ENCODE measurements at places on chromosomes 13 and 19. TPM values are rescaled to one million over a fixed set of nuclear protein-coding genes. Genes with fewer than 3 reads are reported as not detected.
A peak's percentile ranks its signal among the peaks of the same experiment; 100 is the strongest.

DNA sequence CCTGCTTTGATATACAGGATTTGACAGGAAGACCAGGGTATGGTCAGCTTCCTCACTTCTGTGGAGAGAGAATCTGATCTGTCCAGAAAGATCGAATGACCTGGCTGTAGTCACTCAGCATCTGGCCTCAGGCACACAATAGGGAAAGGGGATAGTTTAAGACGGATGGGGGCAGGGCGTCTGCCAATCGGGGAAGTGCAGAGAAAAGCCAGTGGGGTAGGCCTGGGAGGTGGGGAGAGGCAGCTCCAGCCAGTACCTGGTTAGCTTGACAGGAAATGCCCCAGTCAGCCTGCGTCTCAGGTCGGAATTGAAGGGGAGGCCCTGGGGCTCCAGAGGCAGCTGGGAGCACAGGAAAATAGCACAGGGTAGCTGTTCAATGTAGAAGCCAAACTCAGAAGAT lies 12.4 kb downstream of the ZNF444 start:
- DNase-seq: no peak

DNA sequence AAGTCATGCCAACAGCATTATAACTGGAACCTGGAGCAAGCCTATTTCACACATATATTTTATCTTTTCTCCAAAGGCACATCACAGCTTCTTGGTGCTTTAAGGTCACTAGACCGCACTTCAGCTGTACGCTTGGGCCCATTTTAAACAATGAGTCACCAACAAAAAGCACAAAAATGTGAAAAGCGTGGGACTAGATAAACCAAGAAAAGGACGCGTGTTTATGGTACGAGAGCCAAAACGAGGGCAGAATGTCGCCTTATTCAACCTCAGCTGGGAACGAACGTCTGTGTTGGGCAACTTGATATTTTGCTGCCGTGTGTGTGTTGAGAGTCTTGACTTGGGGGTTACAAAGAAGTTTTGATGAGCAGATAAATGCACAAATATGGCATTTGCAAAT lies 9.2 kb upstream of the EHD2 start:
- no peak for DNase-seq

- DNase-seq: no peak
Observed at GRCh38 chr13:41563984-41564365, 106.6 kb downstream of the RGCC start.

GRCh38 chr13:49098198-49098597 lies 121.9 kb upstream of the MLNR start:
- DNase-seq: peak; percentile 94

CPB2 gene
- total RNA-seq: not detected

DHPS gene
- total RNA-seq: 46.5 TPM

- DNase-seq: no peak
Observed at GRCh38 chr13:45621950-45622349, 6.4 kb upstream of the ERICH6B start.

DNA sequence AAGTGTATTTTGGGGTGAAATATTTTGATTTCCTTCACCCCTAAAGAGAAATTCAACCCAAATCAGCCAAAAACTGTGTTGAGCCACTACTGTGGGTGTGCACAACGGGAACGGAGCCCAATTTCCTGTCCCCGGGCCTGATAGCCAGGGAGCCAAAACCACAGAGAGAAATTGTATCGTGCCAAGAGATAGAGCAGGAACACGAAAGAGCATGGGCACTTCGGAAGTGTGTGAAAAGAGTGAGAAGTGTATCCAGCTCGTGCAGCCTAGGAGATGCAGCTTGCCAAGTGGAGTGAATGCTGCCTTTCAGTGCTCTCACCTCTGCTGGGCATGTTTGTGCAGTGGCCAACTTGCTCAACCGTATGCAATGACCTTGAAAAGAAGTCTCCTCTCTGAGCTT lies 19.4 kb upstream of the PLEKHF1 start:
- DNase-seq: peak; percentile 72

MISP gene
- total RNA-seq: 15.3 TPM

DNA sequence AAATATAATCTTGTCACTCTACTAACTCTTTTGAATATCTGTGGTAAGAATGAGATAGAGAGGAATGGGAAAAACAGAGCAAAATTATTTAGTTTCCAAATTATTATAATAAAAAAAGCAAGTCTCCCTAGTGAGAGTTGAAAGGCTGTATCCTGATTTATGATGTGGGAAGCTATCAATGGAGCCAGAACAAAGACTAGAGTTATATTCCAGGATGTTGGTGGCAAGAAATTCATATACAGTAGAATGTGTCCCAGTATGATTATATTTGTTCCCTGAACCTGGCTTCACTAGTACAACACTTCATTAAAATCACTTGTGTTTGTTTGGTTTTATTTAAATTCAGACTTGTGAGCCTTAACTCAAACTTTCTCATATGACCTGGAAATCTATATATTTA lies 630.3 kb downstream of the GPC5 start:
- DNase-seq: no peak

- DNase-seq: peak; percentile 87
Observed at GRCh38 chr13:30395192-30396158, 26.8 kb upstream of the UBE2L5 start.

HSPH1 gene
- 49.0 TPM for total RNA-seq

ZNF805 gene
- total RNA-seq: 13.5 TPM

DNA sequence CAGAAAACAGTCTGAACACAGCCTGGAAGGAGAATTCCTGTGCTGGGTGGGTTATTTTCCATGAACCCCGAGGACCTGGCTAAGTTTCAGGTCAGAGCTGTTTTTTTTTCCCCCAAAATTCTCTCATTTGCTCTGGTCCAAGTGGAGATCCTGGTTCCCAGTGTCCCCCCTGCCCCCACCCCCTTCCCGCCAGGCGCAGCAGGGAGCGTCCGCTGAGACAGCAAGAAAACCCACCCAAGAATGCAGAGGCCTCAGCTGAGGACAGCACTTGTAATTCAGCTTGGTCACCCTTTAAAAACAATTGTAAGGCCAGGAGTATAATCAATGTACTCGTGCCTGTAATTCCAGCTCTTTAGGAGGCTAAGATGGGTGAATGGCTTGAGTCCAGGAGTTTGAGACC lies 11.4 kb upstream of the TSPAN16 start:
- no peak for DNase-seq

JOSD2 gene
- total RNA-seq: 71.1 TPM

KLK10 gene
- total RNA-seq: 17.7 TPM

SIGLEC8 gene
- total RNA-seq: not detected

LRRC25 gene
- total RNA-seq: not detected

PRTN3 gene
- total RNA-seq: not detected

DNA sequence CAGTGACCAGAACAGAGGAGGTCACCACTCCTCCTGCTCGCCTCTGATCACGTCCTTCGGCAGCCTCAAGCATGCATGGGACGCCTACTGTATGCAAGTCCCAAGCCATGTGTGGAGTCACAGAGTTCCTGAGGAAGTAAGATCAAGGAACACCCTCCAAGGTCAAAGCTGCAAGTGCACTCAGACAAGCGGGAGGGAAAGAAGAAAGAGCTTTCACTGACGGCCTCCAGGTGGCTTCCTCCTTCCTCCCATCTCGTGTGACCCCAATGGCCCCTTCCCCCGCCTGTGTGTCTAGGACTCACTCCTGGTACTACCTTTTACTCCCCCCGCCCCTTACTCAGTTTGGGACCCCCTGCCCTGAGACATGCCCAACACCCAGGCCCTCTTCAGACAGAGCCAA lies 6.1 kb downstream of the HAUS8 start:
- DNase-seq: no peak

DNA sequence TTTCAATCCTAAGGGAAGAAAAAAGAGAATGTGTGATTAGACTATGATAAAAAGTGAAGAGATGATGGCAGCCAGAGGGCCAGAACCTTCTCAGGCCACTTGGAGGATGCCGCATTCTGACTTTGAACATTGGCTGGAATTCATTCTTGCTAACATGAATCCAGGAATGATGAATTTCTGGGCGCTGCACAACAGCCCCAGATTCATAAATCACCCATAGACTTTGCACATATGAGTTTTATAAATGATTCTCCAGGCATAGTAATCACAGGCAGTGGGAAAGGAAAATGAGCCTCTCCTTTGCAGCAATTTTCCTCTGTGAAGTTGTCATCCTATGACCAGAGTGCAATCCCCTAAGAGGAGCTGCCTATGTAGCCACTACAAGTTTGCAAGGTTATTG lies 555.4 kb downstream of the KCTD12 start:
- DNase-seq: no peak

DNA sequence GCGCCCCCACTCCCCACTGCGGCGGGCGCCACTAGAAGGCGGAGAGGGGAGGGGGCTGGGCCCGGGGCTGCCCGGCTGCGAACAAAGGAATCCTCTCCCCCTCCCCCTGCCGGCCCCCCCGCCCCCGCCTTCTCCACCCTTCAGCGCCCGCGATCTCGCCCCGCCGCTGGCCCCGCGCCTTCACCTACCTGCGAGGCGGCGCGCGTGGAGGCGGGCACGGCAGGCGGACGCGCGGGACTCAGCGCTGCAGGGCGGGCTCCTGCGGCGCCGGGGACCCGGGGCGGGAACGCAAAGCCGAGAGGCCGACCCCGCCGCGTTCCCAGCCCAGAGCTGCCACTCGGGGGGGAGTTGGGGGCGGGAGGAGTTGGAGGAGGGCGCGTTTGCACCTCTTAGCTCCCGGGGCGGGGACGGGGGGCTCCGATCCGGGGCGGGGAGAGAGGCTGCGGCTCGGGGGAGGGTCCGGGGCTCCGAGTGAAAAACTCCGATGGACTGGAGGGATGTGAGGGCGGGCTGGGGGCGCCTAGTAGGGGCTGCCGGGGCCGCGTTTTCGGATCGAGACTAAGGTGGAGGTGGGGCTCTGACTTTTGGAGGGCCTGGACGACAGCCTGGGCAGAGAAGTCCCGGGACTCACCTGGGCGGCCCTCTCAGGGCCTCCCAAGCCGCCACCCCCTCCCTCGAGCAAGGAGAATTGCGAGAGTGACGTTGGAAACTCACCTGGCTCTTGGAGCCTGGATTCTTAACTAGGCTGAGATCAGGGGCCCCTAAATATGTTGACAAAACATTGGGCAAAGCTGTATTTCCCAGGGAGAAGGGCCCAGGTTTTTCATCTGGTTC lies at the start of gene FBN3:
FBN3 (minus strand) TSS at position 332 of the 834 bp plus-strand sequence. CDS start 2,112 bp downstream, outside the sequence.
- DNase-seq: no peak

LHB gene
- total RNA-seq: not detected

GRCh38 chr19:31257426-31258130 lies 91.7 kb downstream of the TSHZ3 start:
- no peak for DNase-seq

GRCh38 chr19:45506989-45507871 lies at the start of gene VASP:
VASP (plus strand) TSS chr19:45507479; CDS start chr19:45507772, 293 bp downstream.
- DNase-seq: peak; percentile 92

DNA sequence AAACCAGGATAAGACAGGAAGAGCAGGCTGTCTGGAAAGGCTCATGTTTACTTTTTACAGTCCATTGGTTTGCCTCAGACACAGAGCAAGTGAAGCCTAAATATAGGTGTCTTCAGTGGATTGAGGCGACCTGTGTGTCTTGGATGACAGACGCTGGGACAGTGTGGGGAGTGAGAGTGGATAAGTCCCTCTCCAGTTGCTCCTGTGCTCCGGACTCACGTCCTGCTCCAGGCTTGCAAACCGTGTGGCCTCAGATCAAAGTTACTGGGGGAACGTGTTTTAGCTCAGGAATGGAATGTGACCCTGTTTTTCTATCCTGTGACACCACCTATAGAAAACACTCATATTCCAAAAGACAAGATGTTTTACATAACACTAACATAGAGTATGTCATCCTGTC lies 465.7 kb downstream of the MYO16 start:
- DNase-seq: no peak

GRCh38 chr19:51830274-51830673 lies 35.3 kb downstream of the FPR3 start:
- peak; percentile 29 for DNase-seq

GRCh38 chr13:38262211-38262610 lies 87.4 kb upstream of the UFM1 start:
- DNase-seq: no peak

- peak; percentile 63 for DNase-seq
Observed at GRCh38 chr19:33064792-33065550, at the start of gene RHPN2. RHPN2 (minus strand) TSS chr19:33064888; CDS start chr19:33064852, 36 bp downstream.

CEACAM19 gene
- total RNA-seq: 5.3 TPM

DNA sequence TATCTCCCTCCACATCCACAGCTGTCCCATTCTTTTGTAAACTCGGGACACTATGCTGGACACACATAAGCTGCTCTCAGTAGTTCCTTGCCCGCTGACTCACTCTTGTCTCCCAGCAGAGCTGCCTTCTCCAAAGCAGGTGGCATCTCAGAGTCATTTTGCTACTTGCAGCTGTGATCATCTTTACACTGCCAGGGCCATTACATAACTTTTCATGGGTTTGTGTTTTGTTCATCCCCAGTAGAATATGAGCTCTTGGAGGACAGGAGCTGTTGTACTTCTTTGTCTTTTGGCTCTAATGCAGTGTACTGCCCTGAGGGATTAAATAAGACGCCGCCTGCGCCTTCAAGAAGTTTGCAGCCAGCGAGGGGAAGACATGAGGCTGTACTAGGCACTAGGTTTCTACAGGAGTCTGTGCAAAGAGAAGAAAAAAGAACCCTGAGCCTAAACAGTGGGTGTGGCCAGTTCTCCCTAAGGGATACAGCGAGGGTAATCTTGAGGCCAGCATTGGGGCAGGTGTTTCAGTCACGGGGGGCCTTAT lies 40.8 kb upstream of the GPR183 start:
- no peak for DNase-seq

DNA sequence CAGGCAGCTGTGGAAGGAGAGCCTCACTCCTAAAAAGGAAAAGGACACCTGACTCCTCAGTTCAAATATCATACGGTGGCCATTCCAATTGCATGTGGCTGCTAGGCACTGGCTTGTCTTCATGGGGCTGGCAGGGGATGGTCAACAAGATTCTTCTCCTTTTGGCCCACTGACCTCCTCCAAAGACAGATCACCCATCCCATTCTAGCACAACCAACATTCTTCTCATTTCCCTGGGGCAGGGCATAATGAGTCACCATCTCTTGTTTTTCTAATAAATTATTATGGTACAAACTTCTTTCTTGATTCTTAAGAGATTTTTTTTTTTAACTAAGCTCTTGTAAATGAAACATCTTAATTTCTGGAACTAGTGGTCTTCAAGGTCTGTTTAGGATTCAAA lies 136.7 kb upstream of the NBEA start:
- DNase-seq: no peak

DNA sequence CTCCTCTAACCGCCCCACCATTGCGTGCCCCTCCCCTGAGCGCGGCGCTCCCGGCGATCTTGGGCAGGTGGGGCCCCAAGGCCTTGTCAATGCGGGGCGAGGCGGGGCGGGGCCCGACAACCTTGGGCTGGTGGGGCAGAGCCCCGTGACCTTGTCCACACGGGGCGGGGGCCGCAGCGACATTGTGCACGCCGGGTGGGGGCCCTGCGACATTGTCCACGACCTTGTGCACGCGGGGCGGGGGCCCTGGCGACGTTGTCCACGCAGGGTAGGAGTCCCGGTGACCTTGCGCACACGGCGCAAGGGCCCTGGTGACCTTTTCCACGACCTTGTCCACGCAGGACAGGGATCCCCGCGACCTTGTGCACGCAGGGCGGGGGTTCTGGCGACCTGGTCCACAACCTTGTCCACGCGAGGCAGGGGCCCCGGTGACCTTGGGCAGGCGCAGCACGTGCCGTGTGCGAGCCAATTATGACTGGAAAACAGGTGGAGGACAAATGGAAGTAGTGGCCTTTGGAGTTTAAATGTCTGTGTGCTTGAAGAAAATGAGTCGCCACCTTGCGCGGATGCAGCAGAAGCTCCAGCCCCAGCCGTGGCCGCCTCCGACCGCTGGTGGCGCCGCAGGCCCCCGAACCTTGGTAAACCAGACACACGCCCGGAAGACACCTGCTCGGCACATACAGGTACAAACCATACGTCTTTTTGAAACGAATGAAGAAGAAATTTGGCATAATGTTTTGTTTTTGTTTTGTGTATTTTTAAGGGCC lies 62.6 kb downstream of the LATS2 start:
- DNase-seq: no peak
